ENCODE measurements at places on chromosomes 5 and 9. TPM values are rescaled to one million over a fixed set of nuclear protein-coding genes. Genes with fewer than 3 reads are reported as not detected.

DNA sequence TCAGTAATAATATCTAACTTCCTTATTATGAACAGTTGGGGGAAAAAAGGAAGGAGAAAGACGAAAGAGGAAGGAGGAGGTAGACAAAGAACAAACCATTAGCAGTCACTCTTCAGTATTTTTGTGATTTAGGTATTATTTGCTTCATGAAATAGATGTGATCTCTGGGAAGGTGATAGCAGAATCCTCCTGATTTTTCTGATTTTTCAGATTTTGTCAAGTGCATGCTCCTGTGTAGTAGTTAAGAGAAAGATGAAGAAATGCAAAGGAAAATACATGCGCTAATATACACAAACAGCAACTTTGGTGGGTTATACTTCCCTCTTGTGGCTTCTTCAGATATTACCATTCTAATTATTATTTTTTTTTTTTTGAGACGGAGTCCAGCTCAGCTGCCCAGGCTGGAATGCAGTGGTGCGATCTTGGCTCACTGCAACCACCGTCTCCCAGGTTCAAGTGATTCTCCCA lies 31.6 kb downstream of the LMNB1 start:
- no peaks in the 10 kb centered on the region for H3K4me1 ChIP-seq
- no peak for DNase-seq
- H3K27me3 ChIP-seq = no peaks in the 10 kb centered on the region
- no peak overlapping the region for H3K27ac ChIP-seq

GRCh38 chr5:124395926-124396325 lies 350.5 kb downstream of the ZNF608 start:
- no peaks in the 10 kb centered on the region for H3K36me3 ChIP-seq
- peaks cover 4% of the 10 kb centered on the region for H3K4me1 ChIP-seq
- H3K27ac ChIP-seq = no peak overlapping the region

SLC34A1 gene
- polyA plus RNA-seq = not detected

ABHD17B gene
- polyA plus RNA-seq = 9.4 TPM
